Left lung (tissue), 14 donors: ENCODE measurements at places on chromosomes 16 and 17. TPM values are rescaled to one million over a fixed set of nuclear protein-coding genes. Genes with fewer than 3 reads are reported as not detected.

DNA sequence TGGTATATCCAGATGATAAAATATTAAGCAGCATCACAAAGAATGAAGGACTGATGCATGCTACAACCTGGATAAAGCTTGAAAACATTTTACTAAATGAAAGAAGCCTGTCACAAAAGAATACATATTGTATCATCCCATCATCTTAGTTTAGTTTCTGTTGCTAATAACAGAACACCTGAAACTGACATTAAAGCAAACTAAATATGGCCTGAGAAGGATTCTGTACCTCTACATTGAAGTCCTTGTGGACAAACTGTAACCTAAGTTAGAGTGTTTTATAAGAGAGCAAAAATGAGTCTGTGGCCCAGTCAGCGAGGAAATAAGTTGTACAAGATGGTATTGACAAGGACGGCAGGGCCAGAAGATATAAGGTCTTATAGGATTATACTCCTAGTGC is 261.0 kb upstream of the CPHXL start:
- no peaks in the 10 kb centered on the region for H3K36me3 ChIP-seq
- no peaks in the 10 kb centered on the region for H3K27me3 ChIP-seq
- no peak overlapping the region for H3K27ac ChIP-seq
- H3K4me3 ChIP-seq: no peak overlapping the region

DNA sequence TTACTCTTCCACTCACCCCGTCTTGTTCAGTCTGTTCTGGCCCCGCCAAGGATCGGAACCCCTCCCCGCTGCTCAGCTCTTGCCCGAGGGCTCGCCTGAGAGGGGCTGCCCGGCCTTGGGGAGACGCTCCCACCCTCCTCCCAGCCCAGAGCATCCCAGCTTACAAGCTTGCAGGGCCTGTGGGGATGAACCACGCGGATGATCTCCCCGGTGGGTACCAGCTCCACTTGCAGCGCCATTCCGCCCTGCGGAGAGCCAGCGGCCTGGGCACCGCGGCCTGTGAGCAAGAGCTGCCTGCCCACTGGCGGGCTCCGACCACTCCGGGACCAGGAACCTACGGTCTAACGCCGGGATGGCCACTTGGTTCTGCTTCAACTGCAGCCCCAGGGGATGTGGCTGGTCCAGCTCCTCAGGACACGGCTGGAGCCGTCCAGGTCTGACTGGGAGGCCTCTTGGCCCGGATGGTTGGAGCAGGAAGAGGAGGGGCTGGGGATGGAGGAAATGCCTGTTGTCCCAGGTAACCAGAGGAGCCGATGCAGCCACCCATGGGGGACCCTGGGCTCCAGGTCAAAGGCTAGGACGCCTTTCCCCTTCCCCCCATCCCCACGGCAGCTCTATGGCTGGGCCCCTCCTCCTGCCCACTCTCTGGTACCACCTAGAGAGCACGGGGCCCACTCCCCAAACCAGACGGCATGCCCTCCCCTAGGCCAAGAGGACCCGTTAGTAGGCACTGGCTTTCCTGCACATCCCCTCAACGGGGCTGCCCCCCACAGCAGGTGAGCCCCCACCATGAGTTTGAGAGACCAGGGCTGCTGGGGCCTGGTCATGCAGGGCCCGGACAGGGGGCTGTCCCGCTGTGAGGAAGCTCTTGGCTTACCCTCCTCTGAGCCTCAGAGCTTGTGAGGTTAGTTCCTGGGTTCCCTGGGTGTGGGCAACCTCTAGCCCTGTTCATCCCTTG is at the start of gene MYO1C:
Gene MYO1C (minus strand): TSS at position 438 of the 958 bp plus-strand sequence. CDS start 199 bp downstream, at position 239.
- no peaks in the 10 kb centered on the region for H3K36me3 ChIP-seq
- H3K4me3 ChIP-seq: peak within 1 kb of the TSS; percentile 54
- peak within 1 kb of the TSS; percentile 83 for H3K27ac ChIP-seq
- peak; percentile 82 for DNase-seq
- peaks cover 35% of the 10 kb centered on the region for H3K27me3 ChIP-seq

GRCh38 chr17:59346876-59347407 is 15.5 kb downstream of the YPEL2 start:
- H3K4me1 ChIP-seq: peaks cover 13% of the 10 kb centered on the region
- no peak overlapping the region for H3K4me3 ChIP-seq
- H3K27ac ChIP-seq: no peak overlapping the region
- no peak for DNase-seq

DNA sequence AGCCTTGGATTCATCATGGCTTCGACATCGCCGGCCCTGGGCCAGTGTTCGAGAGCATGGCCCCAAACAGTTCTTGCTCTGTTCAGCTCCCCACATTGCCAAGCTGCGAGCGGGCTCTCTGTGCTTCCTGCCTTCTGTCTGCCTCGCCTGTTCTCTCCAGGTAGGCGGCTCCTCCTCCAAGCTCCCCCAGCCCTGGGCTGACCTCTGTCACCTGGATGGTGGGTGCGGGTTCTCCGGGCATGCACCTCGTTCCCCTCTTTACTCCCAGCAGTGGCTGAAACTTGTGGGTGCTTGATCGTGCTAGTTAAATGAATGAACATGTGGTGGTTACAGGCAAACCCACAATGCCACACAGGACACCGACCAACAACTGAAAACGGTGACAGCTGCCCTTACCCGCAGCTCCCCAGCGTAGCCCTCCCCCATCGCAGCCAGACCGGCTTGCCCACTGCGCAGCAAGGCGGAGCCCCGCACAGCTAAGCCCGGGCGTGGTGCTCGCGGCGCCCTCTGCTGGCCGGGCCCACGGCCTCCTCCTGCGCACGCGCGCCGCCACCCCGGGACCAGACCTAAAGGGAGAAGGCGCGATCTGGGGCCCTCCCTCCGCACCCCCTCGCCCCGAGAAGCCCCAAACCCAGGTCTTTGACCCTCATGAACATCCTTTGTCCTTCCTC is 23.0 kb upstream of the EIF1 start:
- DNase-seq: peak; percentile 99
- H3K4me3 ChIP-seq: peak overlapping the region; percentile 39
- H3K27me3 ChIP-seq: no peaks in the 10 kb centered on the region

GRCh38 chr16:12393239-12393638 is 410.4 kb downstream of the CPPED1 start:
- H3K4me1 ChIP-seq: no peaks in the 10 kb centered on the region
- no peaks in the 10 kb centered on the region for H3K27me3 ChIP-seq
- DNase-seq: no peak
- H3K27ac ChIP-seq: no peak overlapping the region
- H3K36me3 ChIP-seq: no peaks in the 10 kb centered on the region

The ADCY7 gene
- 116 TPM for total RNA-seq

The SPG7 gene
- 79.3 TPM for total RNA-seq

The ATAD5 gene
- 2.6 TPM for total RNA-seq
